ENCODE measurements at places on chromosomes 2 and 18.
A peak's percentile ranks its signal among the peaks of the same experiment; 100 is the strongest.

DNA sequence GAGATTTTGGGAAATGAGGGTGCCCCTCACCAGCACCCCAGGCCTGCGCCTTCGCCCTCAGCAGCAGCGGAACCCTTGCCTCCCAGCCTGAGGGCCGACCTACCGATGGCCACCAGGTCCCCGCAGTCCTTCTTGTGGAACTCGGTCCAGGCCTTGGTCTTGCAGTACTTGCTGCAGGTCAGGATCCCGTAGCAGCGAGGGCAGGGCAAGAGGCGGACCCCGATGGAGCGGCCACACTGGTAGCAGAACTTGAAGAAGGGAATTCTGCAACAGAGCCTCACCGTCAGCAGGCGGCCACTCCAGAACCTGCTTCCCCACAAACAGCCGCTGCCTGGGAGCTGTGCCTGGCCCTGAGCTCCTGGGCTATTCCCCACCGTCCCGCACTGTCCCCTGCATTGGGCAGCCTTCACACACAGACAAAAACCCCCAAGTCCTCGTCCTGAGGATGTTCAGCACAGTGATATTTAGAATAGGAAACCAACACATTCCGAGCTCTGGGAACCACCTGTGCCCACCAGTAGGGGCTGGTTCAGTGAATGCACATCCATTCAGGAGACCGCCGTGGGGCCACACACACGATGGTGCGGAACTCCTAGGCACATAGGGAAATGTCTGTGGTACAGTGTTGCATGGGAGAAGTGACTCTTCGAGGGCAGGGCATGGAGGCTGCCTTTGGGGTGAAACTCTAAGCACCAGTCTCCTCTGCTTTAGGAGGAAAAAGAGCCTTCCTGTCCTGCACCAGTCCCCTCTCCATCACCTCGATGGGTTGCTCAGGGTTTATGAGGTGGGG is 45.6 kb downstream of the GPC1 start:
- DNase-seq: no peak

DNA sequence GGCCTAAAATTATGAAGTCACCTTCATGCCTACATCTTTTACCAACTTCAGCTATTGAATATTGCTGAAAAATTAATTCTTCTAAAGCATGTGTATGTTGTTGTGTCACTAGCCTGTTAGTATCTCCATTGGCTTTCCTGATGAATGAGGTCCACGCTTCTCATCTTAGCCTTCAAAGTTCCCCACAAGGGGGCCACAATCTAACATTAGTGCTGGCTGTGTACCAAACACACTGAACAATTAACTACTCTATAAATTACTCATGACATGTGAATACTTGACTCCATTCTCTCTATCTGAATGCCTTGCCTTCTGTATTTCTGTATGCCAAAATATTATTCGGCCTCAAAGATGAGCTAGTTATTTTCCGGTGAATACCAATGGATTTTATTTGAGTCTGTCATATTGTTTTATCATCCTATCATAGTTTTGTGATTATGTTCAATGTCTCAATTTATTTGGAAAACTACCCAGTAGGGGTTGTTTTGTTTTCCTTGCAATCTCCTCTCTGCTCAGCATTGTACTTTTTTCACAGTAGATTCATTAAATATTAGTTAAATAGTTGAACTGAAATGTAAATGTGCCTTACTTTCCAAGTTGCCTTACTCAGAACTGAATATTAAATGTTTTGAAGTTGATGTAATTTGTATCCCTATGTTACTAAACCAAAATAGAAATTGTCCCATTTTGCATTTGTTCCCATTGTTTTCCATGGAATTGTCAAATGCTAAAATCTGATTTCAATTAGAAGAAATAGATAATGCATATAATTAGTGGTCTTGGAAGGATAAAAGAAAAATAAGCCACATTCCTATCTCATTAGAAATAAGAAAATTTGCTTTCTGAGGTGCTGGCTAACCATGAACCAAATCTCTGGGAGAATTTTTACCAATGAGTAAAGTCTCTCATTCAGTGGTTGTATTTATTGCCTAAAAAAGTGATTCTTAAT is 208.4 kb upstream of the COL3A1 start:
- peak; percentile 41 for DNase-seq

DNA sequence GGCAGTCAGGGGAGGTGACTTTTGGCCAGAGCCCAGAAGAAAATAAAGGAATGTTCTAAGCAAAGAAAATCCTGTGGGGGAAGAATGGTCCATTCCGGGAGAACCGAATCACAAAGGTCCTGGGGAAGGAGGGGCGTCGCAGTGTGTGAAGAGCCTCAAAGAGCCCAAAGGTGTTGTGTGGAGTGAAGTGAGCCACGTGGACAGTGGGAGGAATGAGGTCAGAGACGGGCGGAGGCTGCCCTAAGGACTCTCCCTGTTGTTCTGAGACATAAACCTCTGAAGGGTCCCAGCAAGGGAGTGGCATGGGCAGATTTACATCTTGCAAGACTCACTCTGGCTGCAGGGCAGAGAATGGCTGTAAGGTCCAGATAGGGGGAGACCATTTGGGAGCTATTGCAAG is 91.3 kb upstream of the SEC11C start:
- no peak for DNase-seq

DNA sequence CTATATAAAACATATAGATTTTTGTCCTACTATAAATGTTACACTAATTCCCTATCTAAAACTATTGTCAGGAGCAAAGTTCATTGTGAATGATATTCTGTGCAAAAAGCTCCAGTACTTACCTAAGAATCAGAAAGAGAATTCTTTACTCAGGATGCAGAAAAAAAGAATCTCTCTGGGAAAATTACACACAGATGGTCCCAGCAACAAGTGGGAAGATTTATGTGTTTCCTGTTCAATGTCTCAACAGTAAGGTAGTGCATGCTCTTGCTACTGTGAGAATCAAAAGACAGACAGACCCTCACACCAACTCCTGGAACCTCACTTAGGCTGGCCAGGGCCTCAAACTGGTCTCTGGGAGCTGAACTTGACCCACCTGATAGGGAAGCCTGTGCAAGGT is 11.2 kb upstream of the NAPG start:
- no peak for DNase-seq

DNA sequence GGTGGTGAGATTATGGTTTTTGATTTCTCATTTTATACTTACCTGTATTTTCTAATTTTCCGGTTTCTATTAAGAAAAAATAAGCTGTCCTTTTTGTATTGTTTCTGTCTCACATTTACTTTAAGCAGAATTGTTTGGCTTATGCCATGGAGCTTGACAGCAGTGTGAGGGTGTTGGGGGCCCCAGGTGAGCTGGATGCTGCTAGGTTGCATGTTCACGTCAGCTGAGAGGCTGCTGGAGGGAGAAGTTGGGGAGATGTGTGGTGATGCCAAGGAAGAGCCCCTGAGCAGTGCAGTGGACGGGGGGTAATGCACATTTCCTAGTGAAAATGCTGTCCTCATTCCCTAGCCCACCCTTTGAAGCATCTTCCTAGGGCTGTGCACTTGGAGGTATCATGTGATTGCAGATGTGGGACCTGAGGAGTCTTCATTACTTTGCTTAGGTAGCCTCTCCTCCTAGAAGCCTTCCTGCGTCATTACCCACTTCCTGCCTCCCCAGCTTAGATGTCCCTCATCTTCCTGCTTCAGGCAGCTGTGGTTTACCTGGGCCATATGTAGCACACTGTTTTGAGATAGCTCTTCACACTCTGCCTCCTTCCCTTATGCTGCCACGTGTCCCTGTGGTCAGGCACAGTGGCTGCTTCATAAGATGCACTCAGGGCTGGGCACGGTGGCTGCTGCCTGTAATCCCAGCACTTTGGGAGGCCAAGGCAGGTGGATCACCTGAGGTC is 16.2 kb downstream of the ATG16L1 start:
- DNase-seq: no peak

DNA sequence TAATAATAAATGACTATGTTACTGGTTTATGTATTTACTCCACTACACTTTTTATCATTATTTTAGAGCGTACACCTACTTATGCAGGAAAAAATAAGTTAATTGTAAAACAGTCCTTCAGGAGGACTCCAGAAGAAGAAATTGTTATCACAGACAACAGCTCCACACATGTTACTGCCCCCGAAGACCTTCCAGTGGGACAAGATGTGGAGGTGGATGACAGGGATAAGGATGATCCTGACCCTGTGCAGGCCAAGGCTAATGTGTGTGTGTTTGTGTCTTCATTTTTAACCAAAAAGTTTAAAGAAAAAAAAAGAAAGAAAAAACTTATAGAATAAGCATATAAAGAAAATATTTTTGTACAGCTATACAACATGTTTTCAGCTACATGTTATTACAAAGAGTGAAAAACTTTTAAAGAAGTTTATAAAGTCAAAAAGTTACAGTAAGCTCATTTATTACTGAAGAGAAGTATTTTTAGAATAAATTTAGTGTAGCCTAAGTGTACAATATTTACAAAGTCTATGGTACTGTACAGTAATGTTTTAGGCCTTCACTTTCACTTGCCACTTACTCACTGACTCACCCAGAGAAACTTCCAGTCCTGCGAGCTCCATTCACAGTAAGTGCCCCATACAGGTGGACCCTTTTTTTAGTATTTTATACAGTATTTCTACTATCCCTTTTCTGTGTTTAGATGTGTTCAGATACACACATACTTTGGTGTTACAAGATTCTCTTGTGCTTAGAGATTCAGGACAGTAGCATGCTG is 7.5 kb downstream of the TGFBRAP1 start:
- no peak for DNase-seq

- no peak for DNase-seq
These were observed 94.8 kb downstream of the PPP1R1C start for GRCh38 chr2:182080493-182080892.
